H7 (cell line): ENCODE measurements at places on chromosomes 2 and 18. TPM values are rescaled to one million over a fixed set of nuclear protein-coding genes. Genes with fewer than 3 reads are reported as not detected.

MAP2 gene
- total RNA-seq = 1.6 and 3.1 TPM in 2 replicates

GLI2 gene
- total RNA-seq = 37.3 and 41.4 TPM in 2 replicates

CHAC2 gene
- total RNA-seq = 12.1 and 18.9 TPM in 2 replicates

SERPINB11 gene
- not detected in 2 replicates for total RNA-seq

IL36A gene
- not detected in 2 replicates for total RNA-seq

CPO gene
- total RNA-seq = 2.4 and 3.9 TPM in 2 replicates

GRCh38 chr2:105287692-105288091, 41.8 kb downstream of the TGFBRAP1 start:
- peak; percentile 71 for DNase-seq

- DNase-seq = peak; percentile 65
Measured at GRCh38 chr2:241187101-241187917, 1.2 kb upstream of the ANO7 start.

DNA sequence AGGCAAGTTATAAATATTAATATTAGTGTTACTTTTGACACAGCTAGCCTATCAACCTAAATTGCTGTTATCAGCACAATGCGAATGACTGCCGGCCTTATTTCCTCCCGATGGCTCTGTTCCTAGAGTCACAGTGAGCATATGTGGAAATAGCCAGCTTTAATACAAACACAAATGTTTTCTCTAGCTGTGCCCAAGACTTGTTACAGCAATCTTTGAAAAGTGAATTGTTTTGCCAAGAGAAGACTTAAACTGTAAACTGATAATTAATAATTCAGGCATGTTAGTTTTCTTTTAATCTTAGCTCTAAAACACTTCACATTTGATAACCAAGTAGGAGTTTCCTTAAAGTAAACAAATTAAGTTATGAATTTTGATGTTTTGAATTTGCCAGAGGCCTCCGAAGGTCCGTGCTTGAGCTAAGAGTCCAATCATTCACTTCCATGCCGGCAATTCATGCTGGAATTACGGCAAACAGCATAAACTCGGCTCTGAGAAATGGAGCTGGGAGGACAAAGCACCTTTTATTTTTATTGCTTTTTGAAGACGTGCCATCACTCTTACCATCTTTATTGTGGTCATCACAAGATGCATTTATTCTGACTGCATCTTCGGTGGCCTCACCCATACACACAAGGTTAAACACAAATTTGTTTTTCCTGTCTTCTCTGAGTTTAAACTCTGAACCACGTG, 184.5 kb upstream of the CWC22 start:
- no peak for DNase-seq

DNA sequence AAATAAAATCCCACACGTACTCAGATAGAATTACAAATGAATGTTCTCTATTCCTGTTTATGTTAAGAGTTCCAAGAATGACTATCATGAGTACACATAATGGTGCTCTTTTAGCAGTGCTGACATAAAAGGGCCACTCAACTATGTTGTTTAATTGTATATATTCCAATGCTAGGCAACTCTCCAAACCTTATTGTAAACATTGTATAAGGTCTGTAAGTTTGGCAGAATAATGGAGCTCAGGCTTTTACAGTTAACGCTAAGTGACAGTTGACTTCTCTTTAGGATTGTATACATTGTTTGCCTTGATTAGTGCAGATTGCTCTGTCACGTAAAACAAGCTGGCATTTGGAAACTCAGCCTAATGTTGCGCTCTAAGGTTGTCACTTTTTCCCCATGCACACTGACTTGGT, 20.8 kb downstream of the RBMS1 start:
- DNase-seq = no peak

GRCh38 chr2:163213661-163214081, 375.1 kb upstream of the KCNH7 start:
- no peak for DNase-seq
